ENCODE measurements at places on chromosomes 7 and 10. TPM values are rescaled to one million over a fixed set of nuclear protein-coding genes. Genes with fewer than 3 reads are reported as not detected.
A peak's percentile ranks its signal among the peaks of the same experiment; 100 is the strongest.

The SEM1 gene
- 94.3 TPM for polyA plus RNA-seq

The HGF gene
- not detected for polyA plus RNA-seq

- H3K36me3 ChIP-seq: no peaks in the 10 kb centered on the region
- H3K27ac ChIP-seq: no peak overlapping the region
These were observed 163.1 kb downstream of the ZNF438 start for GRCh38 chr10:30868611-30869010.

- no peak overlapping the region for H3K27ac ChIP-seq
- no peak overlapping the region for H3K4me3 ChIP-seq
- no peaks in the 10 kb centered on the region for H3K27me3 ChIP-seq
- H3K36me3 ChIP-seq: no peaks in the 10 kb centered on the region
These were observed 920.1 kb upstream of the AUTS2 start for GRCh38 chr7:68678196-68678595.

DNA sequence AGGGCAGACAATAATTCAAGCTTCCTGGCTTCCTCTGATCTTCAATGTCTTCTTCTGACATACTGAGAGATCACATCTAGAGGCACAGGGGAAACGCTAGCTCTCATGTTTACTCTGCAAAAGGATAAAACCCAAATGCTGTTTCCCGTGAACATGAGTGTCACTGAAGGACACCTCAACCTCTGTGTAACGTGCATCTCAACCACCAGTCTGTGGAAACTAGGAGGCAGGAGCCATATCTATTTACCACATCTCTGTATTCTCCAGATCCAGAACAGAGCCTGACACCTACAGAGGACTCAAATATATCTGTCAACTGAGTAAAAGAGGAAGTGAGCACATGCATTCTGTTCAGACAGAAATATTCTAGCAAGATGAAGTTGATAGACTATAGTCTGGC, 140.3 kb upstream of the TARP start:
- no peak for DNase-seq
- H3K4me3 ChIP-seq: no peak overlapping the region
- no peaks in the 10 kb centered on the region for H3K36me3 ChIP-seq
- H3K4me1 ChIP-seq: peaks cover 1% of the 10 kb centered on the region

GRCh38 chr10:47299611-47300428, at the start of gene GDF10:
Gene GDF10, plus strand, starts transcription at chr10:47300197. Its CDS starts 455 bp downstream, at chr10:47300652.
- H3K27me3 ChIP-seq: peaks cover 9% of the 10 kb centered on the region
- no peaks in the 10 kb centered on the region for H3K4me1 ChIP-seq
- no peak for DNase-seq
- H3K4me3 ChIP-seq: no peak within 1 kb of the TSS
- H3K27ac ChIP-seq: no peak within 1 kb of the TSS

- H3K4me1 ChIP-seq: peaks cover 38% of the 10 kb centered on the region
- H3K4me3 ChIP-seq: no peak overlapping the region
- peak; percentile 58 for DNase-seq
- no peak overlapping the region for H3K27ac ChIP-seq
These were observed 435.8 kb upstream of the MGMT start for GRCh38 chr10:129030996-129031843.

Measured in immature natural killer cell (primary cell).